ENCODE measurements at places on chromosomes 6 and 20.

DNA sequence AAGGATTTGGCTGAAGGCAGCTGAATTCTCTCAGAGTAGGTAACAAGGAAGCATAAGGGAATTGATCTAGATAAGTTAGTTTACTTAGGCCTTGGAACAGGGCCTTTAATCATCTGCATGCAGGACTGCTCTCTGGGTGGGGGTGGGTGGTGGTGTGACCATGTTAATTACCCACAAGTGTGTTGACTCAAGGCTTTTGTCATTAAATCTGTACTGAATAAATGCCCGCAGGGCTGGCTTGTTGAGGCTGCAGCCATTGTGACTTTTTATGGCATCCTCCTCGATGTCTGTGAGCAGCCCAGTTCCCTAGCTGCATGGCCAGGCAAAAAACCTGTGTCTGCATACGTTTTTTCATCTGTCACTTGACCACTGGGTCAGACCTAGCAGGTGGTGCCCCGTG is 63.5 kb upstream of the ASCC3 start:
- DNase-seq = no peak

DNA sequence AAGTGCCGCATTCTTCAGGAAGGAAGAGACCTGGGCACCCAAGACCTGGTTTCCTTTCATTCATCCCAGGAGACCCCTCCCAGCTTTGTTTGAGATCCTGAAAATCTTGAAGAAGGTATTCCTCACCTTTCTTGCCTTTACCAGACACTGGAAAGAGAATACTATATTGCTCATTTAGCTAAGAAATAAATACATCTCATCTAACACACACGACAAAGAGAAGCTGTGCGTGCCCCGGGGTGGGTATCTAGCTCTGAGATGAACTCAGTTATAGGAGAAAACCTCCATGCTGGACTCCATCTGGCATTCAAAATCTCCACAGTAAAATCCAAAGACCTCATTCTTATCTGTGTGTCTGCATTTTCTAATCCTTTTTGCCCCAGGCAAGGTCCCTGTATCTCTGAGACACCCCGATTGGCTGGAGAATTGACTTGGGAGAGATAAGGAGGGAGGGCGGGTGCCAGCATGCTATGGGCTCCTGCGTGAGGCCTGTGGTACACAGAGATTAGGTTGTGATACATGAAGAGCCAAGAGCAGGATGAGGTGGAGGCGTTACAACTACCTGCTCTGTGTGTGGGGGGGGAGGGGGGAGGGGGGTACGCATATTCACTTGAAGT is 4.8 kb downstream of the MUC21 start:
- no peak for DNase-seq

- DNase-seq = no peak
These were observed 40.1 kb downstream of the ILRUN start for GRCh38 chr6:34656378-34657036.

DNA sequence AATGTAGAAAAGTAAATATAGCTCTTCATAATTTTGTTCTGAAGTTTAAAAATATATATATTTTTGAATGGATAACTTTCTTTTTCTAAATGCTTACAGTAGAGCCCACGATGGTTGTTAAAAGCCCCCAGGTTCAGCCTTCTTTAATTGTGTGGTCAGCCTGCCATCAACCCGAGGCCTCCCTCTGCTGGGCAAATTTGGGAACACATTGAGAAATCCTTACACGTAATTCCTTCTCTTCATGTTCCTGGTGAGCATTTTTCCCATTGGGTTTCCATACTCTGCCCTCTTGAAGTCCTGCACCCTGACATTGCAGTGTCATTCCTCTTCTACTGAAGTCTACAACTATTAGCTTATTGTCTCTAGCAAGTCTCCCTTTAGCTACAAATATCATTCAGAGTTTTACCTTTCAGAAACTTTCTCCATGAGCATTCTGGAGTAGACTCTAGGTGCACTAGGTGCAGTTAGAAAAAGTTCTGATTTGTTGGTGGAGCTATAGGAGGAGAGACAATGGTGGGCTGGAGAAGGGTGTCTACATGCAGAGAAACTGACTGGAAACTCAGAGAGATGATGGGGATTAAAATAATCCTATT is 40.6 kb downstream of the TRIM38 start:
- DNase-seq = peak; percentile 15

GRCh38 chr6:143264986-143265764 is 185.3 kb downstream of the ADAT2 start:
- no peak for DNase-seq

DNA sequence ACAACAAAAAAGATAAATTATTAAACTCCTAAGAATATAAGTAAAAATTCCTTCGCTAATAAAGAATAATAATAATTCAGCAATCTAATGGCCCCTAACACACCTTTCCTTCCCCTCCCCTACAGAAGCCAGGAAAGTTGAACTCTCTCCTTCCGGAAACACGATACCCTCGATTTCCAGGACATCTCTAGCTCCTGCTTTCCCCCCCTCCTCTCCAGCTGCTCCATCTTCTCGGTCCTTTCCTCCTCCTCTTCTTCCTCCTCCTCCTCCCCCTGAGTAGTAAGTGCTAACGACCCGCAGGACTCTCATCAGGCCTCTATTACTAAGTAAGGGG is 603 bp downstream of the TASP1 start:
- no peak for DNase-seq

DNA sequence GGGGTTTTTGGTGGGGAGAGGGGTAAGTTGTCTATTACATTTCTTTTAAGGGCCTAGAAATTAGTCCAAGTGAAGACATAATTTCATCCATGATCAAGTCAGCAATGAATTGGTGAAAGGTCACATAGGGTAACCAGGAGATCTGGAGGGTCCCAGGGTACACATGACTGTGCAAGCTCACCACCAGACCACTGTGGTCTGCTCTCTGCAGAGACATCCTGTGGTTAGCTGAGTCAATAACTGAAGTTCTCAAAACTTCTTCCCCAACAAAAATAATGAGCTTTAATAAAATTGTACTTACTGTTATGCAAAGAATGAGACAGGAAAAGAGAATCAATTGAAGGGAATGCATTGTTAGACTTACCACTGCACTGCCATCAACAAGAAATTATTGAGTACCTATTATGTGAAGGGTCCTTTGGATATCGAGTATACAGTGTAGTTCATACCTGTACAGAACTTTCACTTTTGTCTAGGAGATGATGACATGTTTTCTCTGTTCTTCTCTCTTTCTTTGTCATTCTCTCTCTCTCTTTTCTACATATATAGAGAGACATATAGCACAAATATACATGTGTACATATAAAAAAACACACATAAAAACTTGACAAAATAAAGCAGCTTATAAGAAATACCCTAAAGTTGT is 209.8 kb downstream of the GJA1 start:
- DNase-seq = no peak

GRCh38 chr6:48471326-48471725 is 360.3 kb upstream of the PTCHD4 start:
- no peak for DNase-seq

DNA sequence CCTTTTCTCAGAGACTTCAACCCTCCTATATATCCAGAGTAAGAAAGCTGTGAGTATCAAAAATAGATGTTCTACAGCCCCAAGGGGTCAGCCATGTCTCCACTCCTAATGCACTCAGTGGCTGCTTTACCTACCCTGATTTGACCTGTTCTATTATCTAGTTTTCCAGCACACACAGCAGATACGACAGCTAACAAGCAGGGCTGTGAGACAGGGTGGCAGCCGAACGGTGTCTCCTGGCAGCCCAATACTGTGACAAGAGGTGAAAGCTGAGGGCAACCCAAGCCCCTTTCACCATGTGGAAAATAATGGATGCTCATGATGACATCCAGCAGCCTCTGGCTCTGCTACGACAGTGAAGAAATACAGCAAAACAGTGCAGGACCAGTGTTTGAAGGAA is 67.9 kb downstream of the KIF13A start:
- DNase-seq = no peak

- DNase-seq = no peak
These were observed 67.9 kb upstream of the PTGIS start for GRCh38 chr20:49635866-49636265.

DNA sequence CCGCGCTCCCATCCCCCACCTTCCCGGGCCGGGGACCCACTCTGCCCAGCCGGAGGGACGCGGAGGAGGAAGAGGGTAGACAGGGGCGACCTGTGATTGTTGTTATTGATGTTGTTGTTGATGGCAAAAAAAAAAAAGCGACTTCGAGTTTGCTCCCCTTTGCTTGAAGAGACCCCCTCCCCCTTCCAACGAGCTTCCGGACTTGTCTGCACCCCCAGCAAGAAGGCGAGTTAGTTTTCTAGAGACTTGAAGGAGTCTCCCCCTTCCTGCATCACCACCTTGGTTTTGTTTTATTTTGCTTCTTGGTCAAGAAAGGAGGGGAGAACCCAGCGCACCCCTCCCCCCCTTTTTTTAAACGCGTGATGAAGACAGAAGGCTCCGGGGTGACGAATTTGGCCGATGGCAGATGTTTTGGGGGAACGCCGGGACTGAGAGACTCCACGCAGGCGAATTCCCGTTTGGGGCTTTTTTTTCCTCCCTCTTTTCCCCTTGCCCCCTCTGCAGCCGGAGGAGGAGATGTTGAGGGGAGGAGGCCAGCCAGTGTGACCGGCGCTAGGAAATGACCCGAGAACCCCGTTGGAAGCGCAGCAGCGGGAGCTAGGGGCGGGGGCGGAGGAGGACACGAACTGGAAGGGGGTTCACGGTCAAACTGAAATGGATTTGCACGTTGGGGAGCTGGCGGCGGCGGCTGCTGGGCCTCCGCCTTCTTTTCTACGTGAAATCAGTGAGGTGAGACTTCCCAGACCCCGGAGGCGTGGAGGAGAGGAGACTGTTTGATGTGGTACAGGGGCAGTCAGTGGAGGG is 2.8 kb downstream of the SOX4 start:
- DNase-seq = no peak

DNA sequence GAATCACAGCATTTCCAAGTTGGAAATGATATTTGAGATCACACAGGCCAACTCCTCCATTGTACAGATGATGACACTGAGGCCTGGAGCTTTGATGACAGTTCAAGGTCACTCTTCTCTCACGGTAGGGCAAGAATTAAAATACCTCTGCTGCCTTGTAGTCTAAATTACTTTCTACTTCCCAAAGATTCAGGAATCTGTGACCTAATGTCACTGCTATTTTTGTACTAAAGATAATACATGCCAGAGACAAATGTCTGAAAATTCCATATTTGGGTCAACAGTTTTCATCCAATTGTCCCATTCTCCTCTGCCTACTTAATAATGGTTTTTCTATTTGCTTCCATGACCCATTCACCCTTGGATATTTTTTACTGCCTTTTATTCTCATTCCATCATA is 160.0 kb downstream of the SOD2 start:
- DNase-seq = no peak

GRCh38 chr6:110541701-110542309 is 65.4 kb upstream of the SLC22A16 start:
- no peak for DNase-seq

DNA sequence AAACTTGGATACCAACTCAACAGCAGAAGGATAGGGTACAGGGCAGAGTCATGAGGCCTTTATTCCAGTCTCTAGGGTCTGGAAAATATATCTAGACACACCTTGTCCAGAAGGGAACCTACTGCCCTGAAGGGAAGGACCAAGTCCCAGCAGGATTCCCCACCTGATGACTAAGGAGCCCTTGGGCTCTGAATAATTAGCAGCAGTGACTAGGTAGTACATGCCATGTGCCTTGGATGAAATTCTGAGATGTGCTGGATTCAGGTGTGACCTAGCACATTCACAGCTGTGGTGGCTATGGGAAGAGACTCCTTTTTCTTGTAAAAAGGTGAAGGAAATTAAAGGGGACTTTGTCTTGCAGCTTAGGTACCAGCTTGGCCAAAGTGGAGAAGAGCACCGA is 364.3 kb upstream of the PTCHD4 start:
- no peak for DNase-seq

- DNase-seq = no peak
These were observed at the start of gene MRAP2 for GRCh38 chr6:84033523-84034451. MRAP2 (plus strand) TSS chr6:84033772; CDS start chr6:84055319, 21,547 bp downstream.

DNA sequence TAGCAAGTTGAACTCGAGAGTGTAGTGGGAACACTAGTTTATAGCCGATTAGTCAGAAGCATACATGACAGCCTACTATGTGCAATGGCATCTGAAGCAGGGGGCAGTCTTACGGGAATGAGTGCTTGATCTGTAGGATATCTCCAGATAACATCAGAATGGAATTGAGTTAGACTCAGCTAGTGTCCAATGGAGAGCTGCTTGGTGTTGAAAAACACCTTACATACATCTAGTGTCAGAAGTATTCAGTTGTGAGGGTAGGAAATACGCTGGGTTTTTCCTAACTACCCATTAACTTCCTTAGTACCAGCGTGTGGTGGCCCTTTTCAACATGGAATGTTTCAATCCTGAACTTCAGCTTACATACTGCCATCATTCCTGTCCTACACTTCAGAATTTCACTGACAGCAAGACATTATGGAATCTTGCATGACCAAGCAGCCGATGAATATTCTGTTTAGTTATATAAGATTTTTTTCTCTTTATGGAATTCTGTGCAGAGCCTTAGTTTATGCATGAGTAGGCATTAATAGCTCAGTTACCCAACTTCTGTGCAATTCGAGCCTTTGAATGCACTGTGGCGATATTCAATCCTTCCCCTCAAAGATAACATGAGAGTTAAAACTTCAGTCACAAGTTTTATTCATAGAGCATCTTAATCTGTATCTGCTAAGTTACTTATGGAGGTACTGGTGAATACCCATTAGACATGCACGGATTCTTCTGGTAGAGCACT is 218.6 kb upstream of the MOCS1 start:
- DNase-seq = no peak

GRCh38 chr6:34235307-34236130 is 1.2 kb upstream of the HMGA1 start:
- DNase-seq = peak; percentile 85

GRCh38 chr6:13098793-13099570 is 229.4 kb downstream of the TBC1D7 start:
- DNase-seq = no peak

DNA sequence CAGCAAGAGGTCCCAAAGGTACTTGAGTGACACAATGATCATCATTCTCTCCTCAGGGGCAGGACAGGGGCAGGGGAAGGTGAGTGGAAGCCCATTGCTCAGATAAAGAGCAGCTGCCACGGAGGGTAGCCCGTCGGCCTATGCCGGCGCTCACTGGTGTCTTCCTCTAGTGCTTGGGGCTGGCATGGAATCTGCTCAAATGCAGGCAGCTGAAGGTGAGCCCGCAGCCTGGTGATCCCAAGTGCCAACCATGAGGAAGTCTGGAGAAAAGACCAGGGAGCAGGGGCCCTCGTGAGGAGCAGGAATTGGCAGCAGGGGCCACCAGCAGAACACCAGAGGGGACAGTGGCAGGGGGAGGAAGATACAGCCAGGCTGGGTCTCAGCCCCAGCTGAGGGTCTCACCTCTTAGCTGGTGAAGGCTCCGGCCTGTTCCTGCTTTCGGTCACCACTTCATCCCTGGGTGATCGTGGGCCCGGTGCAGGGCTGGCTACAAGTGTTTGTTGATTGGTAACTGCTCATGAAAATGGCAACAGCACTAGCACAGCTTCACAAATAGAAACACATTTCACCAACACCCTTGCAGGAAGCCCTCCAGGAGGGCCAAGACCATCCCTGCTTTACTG is 24.7 kb downstream of the RBCK1 start:
- no peak for DNase-seq

Data from stimulated activated CD4-positive, alpha-beta T cell treated with anti-CD3 and anti-CD28 coated beads, Interleukin-4, amount 100 ng/mL, for 4 hours (primary cell).